ENCODE measurements at places on chromosomes 4 and X.
A peak's percentile ranks its signal among the peaks of the same experiment; 100 is the strongest.

GRCh38 chr4:102535398-102536082 is 34.4 kb downstream of the NFKB1 start:
- peak; percentile 55 for DNase-seq

GRCh38 chr4:47852136-47852535 is 14.3 kb upstream of the CORIN start:
- DNase-seq = peak; percentile 60

DNA sequence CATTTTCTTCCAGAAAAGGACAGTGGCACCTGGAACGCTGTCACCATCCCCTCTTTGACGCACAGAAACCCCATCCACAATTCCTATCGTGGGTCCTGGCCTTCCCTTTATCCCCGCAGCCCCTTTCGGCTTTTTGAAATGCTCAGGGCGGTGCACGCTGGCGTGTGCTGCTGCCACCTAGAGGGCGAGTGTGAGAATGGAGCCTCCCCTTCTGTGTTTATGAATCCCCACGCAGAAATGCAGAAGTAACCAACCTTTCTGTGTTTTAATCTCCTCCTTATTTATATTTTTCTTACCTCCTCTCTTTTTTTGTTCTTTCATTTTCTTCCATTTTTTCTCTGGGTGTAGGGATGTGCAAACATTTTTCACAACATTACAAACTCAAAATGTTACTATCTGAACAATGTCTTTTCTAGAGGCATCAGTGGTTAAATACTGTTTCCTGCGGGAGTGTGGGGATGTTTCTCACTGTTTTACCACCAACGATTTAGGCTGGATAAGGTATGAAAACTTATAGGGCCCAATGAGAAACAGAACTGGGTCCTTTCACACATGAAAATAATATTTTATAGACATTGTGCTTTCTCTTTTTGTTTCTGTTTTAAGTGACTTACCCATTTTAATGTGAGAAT is 50.0 kb downstream of the TMA16 start:
- DNase-seq = peak; percentile 56

- DNase-seq = peak; percentile 77
Observed at GRCh38 chrX:20547611-20548051, 280.9 kb upstream of the RPS6KA3 start.

DNA sequence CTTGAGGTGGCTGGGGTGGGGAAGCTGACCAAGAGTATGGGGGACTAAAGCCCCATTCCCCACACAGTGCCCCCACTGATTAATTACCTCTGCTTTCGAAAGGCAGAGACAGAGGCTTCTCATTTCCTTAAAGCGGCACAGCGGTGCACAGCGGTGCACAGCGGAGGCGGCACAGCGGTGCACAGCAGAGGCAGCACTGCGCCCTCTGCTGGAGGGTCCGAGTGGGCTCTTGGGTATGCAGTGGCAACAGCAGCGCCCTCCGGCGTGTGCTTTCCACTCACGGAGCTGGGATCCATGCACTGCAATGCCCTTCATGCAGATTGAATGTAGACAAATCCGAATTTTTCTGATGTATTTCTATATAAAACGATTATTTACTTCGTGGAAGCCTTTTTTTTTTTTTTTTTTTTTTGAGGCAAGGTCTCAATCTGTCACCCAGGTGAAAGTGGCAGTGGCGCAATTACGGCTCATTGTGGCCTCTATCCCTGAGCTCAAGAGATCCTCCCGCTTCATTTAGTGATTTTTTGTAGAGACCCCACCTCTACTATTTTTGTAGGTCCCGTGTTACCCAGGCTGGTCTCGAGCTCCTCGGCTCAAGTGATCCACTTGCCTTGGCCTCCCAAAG is 19.7 kb upstream of the PRPS2 start:
- peak; percentile 16 for DNase-seq

DNA sequence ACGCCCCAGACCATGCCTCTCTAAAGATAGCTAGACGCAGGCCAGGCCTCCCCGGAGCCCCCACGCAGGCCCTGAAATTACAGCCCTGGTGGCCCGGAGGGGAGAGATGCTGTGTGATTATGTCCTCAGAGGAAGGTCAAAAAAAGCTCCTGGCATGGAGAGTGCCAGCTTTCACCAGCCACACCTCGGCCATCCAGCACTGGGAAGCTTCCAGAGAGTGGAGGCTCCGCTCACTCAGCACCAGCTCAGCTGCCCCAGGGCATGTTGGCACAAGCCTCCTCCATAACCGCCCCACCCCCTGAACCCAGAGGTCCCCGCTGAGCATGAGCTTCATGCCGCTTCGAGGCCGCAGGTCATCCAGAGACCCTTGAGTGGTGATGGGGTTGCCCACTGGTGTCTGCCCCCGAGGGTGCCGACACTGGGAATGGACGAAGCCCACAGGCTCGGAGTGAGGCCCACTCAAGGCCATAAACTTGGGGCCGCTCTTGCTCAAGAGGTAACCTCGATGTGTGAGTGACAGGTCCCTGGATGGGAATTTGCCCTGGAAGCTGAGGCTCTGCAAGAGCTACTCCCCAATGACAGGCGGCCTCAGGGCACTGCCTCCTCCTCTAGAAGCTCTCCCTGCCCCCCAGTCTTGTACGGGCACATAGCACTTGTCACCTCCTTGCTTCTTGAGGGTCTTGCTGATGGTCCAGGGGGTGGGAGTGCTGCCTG is 4.4 kb upstream of the BGN start:
- no peak for DNase-seq

DNA sequence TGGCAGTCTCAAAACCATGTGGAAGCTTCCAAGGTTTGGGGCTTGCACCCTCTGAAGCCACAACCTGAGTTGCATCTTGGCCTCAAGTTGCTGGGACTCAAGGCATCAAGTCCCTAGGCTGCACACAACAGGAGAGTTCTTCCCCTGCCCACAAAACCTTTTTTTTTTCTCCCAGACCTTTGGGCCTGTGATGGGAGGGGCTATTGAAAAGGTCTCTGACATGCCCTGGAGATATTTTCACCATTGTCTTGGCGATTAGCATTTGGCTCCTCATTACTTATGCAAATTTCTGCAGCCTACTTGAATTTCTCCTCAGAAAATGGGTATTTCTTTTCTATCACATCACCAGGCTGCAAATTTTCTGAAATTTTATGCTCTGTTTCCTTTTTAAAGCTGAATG is 349.5 kb upstream of the EDA2R start:
- DNase-seq = no peak

- DNase-seq = peak; percentile 62
Observed at GRCh38 chrX:17521871-17522693, 147.1 kb downstream of the NHS start.

DNA sequence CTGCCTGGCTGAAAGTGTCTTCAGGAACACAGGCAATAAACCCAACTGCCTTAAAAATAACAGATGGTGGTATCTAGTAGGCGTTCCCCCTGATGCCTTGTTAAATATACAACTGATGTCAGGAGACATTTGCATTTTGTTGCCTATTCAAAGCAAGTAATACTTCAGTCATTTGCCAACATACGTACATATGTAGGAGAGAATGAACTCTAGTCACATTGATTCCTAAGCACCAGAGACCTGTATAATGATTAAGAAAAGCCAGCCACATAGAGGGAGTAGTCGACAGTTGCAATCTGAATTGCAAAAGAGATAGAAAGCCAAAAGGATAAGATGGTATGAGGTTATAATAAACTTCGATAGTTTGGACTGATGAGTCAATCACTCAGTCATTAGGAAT is 191.0 kb upstream of the EMCN start:
- DNase-seq = no peak

DNA sequence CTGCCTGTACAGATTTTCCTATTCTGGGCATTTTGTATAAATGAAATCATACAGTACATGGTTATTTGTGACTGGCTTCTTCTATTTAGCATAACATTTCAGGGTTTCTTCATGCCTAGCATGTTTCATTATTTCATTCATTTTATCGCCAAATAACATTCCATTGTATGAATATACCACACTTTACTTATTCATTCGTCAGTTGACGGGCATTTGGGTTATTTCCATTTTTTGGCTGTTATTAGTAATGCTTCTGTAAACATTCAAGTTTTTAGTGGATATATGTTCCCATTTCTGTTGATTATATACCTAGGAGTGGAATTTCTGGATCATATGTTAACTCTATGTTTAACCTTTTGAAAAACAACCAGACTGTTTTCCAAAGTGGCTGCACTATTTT is 47.5 kb downstream of the INTS12 start:
- no peak for DNase-seq

- DNase-seq = no peak
Observed at GRCh38 chr4:78624048-78624447, 72.5 kb downstream of the ANXA3 start.

GRCh38 chr4:138775890-138776289 is 239.7 kb upstream of the NOCT start:
- DNase-seq = peak; percentile 2

GRCh38 chr4:111946800-111947199 is 198.5 kb upstream of the FAM241A start:
- DNase-seq = no peak

DNA sequence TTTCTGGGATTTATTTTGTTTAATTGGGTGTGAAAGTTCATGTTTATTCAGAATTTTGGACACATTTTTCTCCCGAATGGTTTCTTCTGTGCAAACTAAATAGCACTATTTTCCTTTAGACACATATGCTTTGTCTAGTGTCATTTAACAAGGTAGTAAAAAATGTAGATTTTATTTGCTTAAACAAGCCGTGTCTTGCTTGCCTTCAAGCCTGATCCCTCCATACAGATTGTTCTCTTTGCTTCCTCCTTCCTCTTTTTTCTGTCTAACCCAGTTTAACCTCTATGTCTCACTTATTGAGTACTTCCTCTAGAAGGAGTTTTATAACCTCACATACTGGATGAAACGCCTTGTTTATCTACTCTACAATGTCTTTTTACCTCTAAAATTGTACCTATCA is 211.8 kb downstream of the NPFFR2 start:
- DNase-seq = no peak

GRCh38 chr4:105343146-105343931 is 130.5 kb downstream of the PPA2 start:
- peak; percentile 3 for DNase-seq

DNA sequence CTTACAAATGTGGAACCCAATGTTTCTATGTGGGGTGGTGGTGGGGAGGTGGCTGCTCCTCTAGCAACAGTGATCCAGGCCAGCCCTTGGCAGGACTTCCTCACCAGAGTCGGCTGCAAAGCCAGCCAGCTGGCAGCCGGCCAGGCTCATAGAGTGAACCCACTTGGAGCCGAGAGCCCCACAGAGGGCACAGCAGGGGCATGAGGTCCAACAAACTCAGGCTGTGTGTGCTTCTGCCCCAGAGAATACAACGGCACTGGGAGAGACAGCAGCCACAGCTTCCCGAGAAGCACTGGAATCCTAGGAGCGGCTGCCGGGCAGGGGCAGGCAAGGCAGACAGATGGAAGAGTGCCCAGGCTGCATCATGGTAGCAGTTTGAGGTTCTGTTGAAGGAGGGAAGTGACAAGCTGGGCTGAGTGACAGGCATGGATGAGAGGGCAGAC is 23.5 kb upstream of the SOWAHD start:
- no peak for DNase-seq

DNA sequence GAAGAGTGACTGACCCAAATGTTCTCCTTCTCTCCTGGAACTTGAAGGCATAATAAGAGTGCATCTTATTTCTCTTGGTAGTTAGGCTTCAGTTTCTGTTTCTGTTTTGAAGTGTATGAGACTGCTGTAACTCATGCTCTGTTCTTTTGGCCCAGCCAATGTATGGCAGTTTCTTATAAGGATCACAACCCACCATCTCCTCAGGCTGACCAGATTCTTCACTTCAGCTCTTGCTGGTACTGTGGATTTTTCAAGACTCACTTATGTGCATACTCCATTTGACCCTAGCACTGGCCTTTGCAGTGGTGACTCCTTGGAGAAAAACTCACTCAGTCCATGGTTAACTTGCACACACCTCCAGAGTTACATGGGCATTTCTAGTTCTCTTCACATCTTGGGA is 9.6 kb upstream of the YTHDC1 start:
- DNase-seq = no peak

DNA sequence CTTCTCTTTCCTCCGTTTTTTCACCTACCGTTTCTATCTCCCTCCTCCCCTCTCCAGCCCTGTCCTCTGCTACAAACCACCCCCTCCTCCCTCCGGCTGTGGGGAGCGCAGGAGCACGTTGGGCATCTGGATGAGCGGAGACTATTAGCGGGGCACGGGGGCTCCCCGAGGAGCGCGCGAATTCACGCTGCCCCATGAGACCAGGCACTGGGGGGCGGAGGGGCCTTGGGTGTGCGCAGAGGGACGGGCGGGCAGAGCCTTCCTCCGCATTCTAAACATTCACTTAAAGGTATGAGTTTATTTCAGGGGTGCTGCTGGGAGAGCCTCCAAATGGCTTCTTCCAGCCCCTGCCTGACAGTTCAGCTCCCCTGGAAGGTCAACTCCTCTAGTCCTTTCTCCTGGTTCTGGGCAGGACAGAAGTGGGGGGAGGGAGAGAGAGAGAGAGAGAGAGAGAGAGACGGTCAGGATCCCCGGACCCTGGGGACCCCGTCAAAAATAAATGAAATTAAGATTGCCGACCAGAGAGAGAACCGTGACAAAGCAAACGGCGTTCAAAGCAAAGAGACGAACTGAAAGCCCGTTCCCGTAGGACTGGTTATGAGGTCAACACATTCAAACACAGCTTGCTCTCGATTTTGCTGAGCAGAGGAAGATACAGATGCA is 5.0 kb downstream of the SHOX start:
- DNase-seq = no peak

DNA sequence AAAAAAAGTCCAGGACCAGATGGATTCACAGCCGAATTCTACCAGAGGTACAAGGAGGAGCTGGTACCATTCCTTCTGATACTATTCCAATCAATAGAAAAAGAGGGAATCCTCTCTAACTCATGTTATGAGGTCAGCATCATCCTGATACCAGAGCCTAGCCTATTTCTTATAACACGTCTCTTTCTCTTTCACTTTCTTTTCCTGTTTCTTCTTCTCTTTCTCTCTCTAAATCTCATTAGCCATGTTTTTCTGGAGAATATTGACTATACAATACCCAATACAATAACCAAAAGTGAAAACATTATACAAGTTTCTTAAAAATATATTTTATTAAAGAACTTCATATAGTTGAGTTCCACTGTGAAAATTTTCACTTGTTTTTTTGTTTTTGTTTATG is 1154.9 kb upstream of the PCDH7 start:
- DNase-seq = no peak

GRCh38 chr4:152265149-152265621 is 270.7 kb downstream of the FBXW7 start:
- peak; percentile 98 for DNase-seq

Measured in fibroblast of the aortic adventitia (primary cell).